ENCODE measurements at places on chromosomes 1 and 21. TPM values are rescaled to one million over a fixed set of nuclear protein-coding genes. Genes with fewer than 3 reads are reported as not detected.

Gene DENND4B
- total RNA-seq: 24.5 TPM

Gene CD244
- total RNA-seq: not detected

Gene PBX1
- 62.4 TPM for total RNA-seq

Gene FAM72C
- total RNA-seq: 0.25 TPM

Gene TBX19
- total RNA-seq: 0.33 TPM

Gene B3GALT2
- total RNA-seq: under 0.01 TPM

Gene CHIT1
- not detected for total RNA-seq

Gene IGSF3
- total RNA-seq: 0.37 TPM

Gene HNRNPCL4
- not detected for total RNA-seq

Gene KRTAP20-2
- not detected for total RNA-seq

Gene IRF2BP2
- 75.4 TPM for total RNA-seq

Gene PTGFR
- total RNA-seq: 17.7 TPM

Gene LCE2B
- total RNA-seq: not detected

Gene RNU1-1
- total RNA-seq: under 0.01 TPM

Gene CD84
- total RNA-seq: not detected

Gene FCGR2B
- total RNA-seq: not detected

Gene SPATA46
- total RNA-seq: not detected

Gene AMY1A
- total RNA-seq: not detected

Gene RHBG
- not detected for total RNA-seq

Gene PTPN14
- total RNA-seq: 55.7 TPM

Gene TTC22
- total RNA-seq: not detected

Gene TSPAN1
- total RNA-seq: 0.22 TPM

Gene CCDC185
- not detected for total RNA-seq

Gene PMF1
- total RNA-seq: 28.9 TPM

Gene RGS1
- not detected for total RNA-seq

Gene ZMYND12
- total RNA-seq: 0.66 TPM

Gene ZBTB8A
- total RNA-seq: 9.1 TPM

Gene GNAI3
- total RNA-seq: 16.5 TPM

Gene MIA3
- 80.0 TPM for total RNA-seq

Gene ASAP3
- 23.6 TPM for total RNA-seq

Gene PPP1R8
- 54.2 TPM for total RNA-seq

Gene PLPPR4
- 0.25 TPM for total RNA-seq

Gene RAB25
- total RNA-seq: not detected

Gene S1PR1
- 11.0 TPM for total RNA-seq

Gene GPX7
- 11.7 TPM for total RNA-seq

Gene GPR25
- not detected for total RNA-seq
